ENCODE measurements at places on chromosomes 5 and 9. TPM values are rescaled to one million over a fixed set of nuclear protein-coding genes. Genes with fewer than 3 reads are reported as not detected.

GABRB2 gene
- not detected for total RNA-seq

GPR150 gene
- 0.22 TPM for total RNA-seq

NRARP gene
- total RNA-seq = 18.7 TPM

- DNase-seq = no peak
These were observed 46.1 kb downstream of the PRUNE2 start for GRCh38 chr9:76859860-76860259.

DNA sequence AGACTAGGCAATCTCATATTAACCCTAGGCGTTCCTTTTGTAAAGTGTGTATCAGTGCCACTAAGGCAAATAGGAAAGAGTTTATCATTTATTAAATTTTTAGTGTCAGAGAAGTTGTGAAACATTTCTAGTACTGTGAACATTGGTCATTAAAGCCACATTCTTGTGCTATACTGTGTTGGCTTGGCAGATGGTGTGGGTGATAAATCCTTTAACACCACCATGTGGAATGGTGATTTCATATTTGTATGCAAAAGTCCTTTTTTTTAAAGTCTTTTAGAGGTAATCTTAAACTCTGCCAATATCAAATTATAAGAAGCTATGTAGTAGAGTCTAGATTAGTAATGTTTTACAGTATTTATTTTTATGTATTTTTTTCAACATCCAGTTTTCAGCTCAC, 18.1 kb downstream of the SLC12A2 start:
- DNase-seq = peak; percentile 75

DNA sequence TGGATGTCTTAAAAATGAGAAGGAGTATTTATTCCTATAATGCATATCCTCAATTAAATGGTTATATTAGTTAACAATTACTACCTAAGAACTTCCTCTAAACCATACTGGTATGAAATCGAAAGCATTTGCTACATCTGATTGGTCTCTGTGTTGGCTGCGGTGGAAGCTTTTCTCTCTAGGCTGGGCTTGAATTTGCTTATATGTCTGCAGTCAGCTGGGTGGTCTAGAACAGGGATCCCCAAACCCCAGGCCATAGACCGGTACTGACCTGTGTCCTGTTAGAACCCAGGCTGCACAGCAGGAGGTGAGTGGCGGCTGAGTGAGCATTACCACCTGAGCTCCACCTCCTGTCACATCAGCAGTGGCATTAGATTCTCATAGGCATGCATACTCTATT, 112.3 kb downstream of the TLE4 start:
- no peak for DNase-seq

DNA sequence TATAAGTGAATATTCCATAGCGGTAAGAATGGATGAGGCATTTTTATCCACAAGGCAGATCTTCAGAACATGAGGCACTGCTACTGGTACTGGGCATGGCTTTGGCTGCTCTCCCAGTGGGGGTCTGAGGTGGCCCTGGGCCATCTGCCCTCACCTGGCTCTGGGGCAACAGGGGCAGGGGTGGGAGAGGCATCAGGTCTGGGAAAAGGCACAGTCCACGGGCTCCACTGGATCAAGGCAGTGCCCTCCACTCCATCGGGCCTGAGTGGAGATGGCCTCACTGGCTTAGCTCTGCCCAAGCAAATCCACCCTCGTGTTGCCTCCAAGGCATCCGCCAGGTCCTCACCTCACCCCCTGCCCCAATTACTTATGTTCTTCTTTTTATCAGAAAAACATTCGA, 10.9 kb upstream of the NKD2 start:
- no peak for DNase-seq

GRCh38 chr5:179413711-179414458, 68.6 kb upstream of the ADAMTS2 start:
- no peak for DNase-seq

DNA sequence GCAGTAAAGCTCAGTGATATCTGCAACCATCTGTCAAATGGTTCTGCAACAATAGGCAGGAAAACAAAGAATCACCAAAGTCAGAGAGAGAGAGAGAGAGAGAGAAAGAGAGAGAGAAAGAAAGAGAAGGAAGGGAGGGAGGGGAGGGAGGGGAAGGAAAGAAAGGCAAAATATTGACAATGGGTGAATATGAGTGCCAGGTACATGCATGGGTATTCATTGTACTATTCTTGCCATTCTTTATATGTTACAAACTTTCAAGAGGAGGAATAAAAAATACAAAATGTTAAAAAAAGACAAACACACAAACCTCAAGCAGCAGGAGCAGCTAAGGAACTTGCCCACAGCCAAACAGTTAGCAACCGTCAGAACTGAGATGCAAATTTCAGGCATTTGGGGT, 350.8 kb upstream of the RFX3 start:
- DNase-seq = no peak
